ENCODE measurements at places on chromosomes 3 and 15.
A peak's percentile ranks its signal among the peaks of the same experiment; 100 is the strongest.

GRCh38 chr15:83830381-83830780, 176.5 kb downstream of the ADAMTSL3 start:
- no peak for DNase-seq

DNA sequence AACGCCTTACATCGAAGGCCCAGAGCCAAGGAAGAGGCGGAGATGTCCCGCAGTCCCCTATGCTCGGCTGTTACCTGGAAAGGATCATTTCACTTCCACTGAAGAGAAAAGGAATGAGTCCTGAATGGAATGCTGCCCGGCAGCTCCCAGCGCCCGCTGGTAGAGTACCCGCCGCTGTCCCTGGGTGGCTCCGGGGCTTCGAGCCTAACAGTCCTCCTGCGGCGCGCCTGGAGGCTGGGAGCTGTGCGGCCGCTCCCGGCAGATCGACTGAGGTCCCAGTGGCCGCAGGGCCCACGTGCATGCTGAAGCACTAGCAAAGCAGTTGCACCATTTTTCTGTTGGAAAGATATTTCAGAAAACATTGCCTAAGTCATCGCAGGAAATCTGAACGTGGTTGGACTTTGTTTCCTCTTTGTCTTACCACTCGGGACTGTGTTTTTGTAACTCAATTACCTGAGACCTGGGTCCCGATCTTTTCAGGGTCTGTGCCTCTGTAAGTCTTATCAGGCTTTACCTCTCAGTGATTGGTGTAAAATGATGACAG, 984 bp downstream of the RNU6-1 start:
- no peak for DNase-seq

- DNase-seq, result no peak
Observed at GRCh38 chr15:59384507-59384906, 11.8 kb upstream of the MYO1E start.

- DNase-seq, result no peak
Observed at GRCh38 chr3:107899990-107900651, 190.7 kb downstream of the CD47 start.

DNA sequence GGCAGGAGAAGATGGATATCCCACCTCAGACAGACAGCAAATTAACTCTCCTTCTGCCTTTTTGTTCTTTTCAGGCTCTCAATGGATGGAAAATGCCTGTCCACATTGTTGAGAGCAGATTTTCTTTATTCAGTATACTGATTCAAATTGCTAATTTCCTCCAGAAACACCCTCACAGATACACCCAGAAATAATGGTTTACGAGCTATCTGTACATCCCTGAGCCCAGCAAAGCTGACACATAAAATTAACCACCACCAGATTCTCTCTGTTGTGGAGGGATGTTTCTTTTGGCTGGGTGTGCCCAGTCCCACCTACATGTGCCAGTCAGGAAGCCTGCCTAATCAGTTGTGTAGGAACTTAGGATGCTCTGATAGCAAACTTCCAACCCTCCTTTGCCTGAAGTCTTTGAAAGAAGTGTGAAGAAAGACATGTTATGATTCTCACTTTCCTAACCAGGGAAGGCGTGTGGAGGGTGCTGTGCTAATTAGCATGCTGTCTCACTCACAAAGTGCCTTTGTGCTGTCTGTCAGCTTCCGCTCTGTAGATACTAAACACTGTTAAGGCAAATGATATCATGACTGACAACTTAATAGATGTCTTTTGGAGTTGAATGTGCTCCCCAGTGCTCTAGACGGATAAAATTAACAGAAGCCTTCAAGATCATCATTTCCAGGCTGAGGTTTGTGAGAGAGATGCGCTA, 208.5 kb downstream of the CLSTN2 start:
- DNase-seq, result no peak

DNA sequence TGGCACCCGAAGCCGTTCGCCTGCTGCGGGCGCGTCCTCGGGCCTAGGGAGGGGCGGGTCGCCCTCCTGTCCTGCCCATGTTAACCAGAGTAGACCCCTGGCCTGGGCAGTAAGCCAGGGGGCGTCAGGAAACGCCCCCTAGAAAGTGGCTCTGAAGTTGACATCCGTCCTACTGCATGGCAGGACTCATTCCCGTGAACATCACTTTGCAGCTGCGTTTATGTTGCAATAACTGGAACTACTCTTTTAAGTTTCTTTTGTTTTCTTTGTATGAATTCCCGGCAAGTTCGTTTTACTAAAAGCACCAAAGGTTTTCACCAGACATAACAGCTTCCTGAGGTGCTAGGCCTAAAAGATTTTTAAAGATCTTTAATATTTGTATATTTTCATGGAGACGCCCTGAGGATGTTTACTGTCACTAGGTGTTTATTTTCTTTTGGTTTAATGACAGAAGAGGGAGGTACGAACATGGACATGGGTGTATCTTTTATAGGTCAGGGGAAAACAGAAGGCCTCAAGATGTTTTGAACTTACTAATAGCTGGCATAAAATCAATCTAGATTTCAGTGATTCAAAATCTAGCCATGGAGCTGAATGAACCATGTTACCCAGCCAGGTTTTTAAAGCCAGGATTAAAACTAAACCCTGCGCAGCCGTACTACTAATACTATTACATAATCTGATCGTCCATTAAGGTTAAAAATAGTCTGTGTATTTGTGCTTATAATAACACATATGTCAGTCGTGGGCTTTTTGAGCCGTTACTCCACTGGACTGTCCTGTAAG, 1.0 kb downstream of the C15orf61 start:
- peak; percentile 15 for DNase-seq

GRCh38 chr15:77529394-77530159, 103.1 kb downstream of the LINGO1 start:
- DNase-seq, result no peak

DNA sequence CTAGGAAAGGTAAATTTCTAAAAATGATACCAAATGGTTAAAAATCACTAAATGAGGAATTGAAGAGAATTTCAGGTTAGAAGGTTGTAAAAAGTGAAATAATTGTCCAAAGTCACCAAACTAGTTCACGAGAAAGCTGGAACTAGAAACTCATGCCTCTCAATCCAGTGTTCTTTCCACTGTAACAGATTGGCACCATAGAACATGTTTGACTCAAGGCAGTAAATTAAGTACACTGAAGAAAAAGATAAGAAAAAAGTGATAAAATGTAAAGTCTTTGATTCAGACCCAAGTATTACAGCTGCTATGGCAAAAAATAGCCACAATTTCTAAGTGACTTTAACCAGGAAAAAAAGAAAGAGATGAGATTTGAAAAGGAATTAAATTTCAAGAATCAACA, 26.5 kb downstream of the ZBTB20 start:
- no peak for DNase-seq

- no peak for DNase-seq
Observed at GRCh38 chr3:160171813-160172212, 53.4 kb upstream of the C3orf80 start.

DNA sequence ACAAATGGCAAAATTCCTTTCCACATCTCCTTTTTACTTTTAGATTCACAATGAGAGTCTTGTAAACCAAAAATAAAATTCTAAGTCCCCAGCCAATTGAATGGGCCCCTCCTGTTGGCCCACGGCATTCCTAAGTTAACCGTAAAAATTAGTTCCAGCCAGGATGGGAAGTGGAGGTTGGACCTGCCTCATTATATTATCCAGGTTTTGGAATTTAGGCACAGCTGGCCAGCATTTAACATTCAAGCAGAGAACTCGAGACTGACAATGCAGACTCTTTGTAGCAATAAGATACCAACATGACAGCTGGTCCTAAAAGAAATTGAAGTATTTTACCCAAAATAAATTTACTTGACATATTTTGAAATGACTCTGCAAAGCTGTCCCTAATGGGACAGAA, 321.0 kb upstream of the NAALADL2 start:
- DNase-seq, result no peak

- DNase-seq, result no peak
Observed at GRCh38 chr3:6921066-6921465, 60.2 kb downstream of the GRM7 start.

- DNase-seq, result peak; percentile 17
Observed at GRCh38 chr15:56040081-56041035, 46.9 kb upstream of the NEDD4 start.

- DNase-seq, result no peak
Observed at GRCh38 chr3:43185274-43185982, 79.5 kb upstream of the POMGNT2 start.

DNA sequence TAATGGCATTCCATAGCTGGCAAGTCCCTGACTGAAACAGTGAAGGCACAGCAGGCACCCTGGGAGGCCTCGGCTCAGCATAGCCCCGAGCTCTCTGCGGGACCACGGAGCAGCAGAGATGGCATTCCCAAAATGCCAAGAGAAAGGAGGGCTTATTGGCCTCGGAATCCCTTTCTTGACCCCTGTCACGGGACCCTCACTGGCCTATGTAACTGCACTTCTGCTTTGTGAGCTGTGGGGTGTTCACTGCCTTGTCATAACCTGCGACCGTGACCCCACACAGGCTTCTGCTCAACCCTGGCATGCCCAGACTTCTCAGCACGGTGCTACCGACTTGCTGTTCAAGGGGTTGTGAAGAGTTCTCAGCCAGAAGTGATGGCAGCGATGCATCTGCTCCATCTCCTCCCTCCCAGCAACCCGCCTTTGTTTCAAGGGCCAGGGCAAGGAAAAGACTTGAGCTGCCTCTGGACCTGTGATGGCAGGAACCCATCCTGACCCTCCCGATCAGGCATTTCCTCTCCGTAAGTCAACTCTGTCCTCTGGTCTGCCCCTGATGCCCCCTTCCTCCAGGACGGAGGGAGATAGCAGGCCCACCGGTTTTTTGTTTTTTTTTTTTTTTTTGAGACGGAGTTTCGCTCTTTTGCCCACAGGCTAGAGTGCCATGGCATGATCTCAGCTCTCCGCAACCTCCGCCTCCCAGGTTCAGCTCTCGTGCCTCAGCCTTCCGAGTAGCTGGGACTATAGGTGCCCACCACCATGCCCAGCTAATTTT, 30.5 kb downstream of the EHD4 start:
- no peak for DNase-seq

- no peak for DNase-seq
Observed at GRCh38 chr15:92361321-92362000, 32.2 kb upstream of the ST8SIA2 start.

DNA sequence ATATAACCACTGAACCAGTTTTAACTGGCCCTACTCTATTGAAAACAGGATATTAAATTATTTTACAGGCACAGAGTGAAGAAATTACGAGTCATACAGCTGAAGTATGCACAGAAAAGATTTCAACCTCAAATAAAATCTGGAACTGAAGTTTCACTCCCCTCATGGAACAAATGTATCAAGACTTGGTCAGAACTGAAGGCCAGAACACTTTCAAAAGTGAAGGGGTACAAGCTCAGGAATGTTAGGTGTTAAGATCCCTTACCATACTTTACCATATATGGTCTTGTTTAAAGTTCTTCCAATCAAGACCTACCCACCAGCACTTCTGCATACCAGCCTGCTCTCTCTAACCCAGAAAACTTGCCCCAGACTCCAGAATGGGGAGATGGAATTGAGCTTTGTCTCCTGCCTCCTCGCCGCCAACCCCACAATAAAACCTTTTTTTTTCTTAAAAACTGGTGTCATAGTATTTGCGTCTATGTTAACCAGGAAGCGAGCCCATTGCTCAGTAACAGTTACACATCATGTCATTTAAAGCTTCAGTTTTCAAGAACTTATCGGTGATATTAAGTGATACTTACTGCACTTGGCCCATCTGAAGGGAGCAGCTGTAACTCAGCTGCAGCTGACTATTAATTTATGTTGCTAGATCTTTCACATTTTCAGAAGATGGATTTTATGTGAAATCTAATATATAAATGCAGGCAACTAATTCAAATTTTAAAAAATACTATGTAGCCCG, 59.9 kb downstream of the OXSM start:
- DNase-seq, result no peak

GRCh38 chr15:74170071-74170844, 3.3 kb upstream of the ISLR start:
- DNase-seq, result no peak

DNA sequence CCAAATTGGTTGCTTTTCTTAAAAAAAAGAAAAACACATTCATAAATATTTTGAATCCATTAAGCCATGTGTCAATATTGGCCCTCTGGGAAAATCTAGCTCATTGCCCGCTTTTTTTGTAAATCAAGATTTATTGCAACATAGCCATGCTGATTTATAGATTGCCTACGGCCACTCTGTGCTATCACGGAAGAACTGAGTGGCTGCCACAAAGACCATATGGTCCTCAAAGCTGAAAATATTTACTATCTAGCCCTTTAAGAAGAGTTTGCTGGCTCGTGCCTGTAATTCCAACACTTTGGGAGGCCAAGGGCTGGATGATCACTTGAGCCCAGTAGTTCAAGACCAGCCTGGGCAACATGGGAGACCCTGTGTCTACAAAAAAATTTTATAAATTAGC, 45.9 kb downstream of the IL5RA start:
- DNase-seq, result no peak

DNA sequence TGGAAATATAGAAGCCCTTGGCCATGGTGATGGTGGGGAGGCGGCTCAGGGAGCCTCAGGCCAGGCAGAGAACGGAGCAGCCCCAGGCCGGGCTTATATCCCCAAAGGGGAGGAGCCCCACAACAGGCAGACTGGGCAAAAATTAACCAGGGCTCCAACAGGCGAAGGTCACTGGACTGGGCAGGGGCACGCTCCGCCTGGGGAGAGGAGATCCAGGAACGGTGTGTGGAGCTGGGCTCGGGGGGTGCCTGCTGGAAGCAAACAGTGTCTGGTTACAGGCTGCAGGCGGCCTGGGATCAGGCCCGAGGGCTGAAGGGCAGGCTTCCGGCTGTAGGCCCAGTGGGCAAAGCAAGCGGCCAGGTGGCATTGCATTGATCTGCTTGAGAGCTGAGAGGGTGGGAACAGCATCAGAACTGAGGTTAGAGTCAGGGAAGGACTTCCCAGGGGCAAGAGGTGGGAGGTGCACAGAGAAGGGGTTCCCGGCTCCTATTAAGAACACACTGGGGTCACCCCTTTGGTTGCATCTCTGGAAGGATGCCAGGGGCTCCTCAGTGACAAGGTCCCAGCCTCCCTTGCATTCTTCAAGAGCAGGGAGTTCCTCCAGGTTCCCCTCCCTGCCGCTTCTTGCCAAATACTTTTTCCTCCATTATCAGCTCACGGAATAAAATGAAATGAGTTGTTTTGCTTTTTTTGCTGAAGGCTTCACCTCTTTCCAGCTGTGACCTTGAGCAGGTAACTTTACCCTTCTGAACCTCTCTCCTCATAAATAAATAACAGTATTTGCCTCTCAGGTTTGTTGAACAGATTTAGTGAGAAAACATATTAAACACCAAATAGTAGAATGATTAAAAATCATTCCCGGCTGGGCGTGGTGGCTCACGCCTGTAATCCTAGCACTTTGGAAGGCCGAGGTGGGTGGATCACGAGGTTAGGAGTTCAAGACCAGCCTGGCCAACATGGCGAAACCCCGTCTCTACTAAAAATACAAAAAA, 7.8 kb downstream of the ANPEP start:
- no peak for DNase-seq

DNA sequence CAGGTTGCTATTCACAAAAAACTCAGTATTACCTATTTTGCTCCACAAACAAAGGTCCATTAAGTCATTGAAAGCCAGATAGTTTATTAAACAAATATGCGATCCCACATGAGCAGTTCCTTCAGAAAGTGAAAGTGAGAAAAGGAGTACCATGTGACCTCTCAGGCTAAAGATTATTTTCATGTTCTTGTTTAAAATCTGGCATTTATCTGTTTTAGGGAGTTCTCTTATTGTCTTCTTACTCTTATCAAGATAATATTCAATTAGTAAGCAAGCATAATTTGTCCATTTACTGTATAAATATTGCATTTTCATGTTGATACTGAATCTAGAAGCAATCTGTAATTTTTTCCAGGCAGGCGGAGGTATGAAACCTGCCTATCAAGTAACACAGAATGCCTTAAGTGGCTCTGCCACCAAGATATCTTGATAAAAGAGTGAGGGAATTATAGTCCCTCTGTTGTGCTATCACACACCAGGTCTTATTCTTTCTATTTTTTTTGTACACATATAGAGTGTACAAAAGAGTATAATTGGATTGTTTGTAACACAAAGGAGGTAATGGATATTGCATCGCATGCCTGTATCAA, 20.1 kb upstream of the PLSCR5 start:
- no peak for DNase-seq

Measured in DMS 273 treated with DMSO at 0.1 percent for 48 hours (cell line).